HepG2 (cell line): ENCODE measurements at places on chromosomes 7 and 10. TPM values are rescaled to one million over a fixed set of nuclear protein-coding genes. Genes with fewer than 3 reads are reported as not detected.

DNA sequence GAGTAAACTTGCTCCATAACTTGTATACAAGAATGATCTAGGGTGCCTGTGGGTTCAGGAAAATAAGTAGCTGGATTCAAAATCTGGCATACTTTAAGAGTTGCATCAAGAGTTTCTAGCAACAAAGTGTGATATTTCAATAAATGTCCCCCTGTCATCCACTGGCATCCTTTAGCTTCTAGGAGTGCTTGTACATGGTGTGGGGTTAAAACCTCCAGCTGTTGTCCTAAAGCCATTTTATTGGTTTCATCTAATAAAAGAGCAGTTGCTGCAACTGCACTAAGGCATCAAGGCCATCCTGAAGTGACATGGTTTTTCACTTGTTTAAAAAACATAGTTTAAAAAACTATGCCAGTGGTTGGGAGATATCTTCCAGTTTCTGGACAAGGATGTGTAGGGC, 148.4 kb downstream of the INHBA start:
- no peak for DNase-seq

- DNase-seq = no peak
These were observed 229.5 kb downstream of the GATA3 start for GRCh38 chr10:8283986-8284385.

TACC2 gene
- total RNA-seq = 11.8 and 16.1 TPM in 2 replicates

SH2D4B gene
- not detected in 2 replicates for total RNA-seq

PRSS37 gene
- not detected in 2 replicates for total RNA-seq

- DNase-seq = no peak
These were observed 62.7 kb downstream of the SUGCT start for GRCh38 chr7:40197527-40197926.

GRCh38 chr7:20785157-20786048, 1.3 kb downstream of the SP8 start:
- DNase-seq = no peak

DNA sequence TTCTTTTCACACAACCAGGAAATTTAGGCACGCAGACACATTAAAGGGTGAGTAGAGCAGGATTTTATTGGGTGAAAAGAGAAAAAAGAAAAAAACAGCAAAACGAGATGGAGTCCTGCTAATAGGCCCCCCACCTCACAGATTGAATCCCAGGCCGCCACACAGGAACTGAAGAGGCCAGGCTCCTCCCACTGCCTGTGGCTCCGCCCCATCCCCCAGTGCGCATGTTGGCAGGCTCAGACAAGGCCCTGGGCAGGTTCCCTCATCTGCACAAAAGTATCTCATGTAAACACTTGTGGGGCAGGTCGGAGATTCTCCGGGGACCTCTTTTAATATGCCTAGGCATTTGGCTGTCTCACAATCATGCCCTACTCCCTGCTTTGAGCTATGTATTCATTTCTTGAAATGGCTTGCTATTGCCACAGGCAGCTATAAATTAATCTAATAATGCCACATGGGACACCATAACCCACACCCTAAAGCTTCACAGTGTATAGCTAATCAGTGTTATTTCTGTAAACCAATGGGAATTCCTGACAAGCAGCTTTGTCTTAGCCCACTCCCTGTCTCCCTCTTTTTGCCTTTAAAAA, 76.2 kb upstream of the KIF5B start:
- DNase-seq = no peak

LIPM gene
- not detected in 2 replicates for total RNA-seq

DNA sequence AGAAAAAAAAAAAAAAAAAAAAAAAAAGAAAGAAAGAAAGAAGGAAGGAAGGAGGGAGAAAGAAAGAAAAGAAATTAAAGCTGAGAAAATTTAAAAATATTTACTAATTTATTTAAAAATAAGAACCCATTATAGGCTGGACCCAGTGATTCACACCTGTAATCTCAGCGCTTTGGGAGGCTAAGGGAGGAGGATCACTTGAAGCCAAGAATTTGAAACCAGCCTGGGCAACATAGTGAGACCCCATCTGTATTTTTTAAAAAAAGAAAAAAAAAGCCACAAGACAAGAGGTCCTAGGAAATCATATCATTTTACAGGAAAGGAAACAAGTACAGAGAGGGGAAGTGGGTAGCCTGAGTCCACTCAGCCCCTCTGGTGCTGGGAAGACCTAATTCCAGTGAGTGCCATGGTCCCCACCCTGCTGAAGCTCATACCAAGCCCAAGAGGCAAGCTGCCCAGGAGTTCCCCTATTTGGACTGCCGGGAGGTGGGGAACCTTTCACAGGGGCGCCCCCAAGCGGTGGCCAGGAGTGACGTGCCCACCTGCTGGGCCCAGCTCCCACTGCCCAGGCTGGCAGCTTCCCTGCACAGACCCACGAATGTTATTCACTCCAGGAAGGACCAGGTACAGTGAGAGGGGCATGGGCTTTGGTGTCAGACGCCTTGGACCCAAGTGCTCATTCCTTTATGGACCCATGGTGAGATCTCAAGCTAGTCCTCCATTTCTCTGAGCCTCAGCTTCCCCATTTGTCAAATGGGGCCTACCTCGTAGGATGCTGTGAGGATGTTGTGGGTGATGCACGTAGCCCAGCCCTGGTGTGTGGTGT, 133.6 kb downstream of the ZMIZ1 start:
- peak; percentile 31 for DNase-seq

CFTR gene
- not detected in 2 replicates for total RNA-seq

BICC1 gene
- total RNA-seq = 0.15 and 0.18 TPM in 2 replicates

RSPH10B gene
- total RNA-seq = not detected in 2 replicates

DNA sequence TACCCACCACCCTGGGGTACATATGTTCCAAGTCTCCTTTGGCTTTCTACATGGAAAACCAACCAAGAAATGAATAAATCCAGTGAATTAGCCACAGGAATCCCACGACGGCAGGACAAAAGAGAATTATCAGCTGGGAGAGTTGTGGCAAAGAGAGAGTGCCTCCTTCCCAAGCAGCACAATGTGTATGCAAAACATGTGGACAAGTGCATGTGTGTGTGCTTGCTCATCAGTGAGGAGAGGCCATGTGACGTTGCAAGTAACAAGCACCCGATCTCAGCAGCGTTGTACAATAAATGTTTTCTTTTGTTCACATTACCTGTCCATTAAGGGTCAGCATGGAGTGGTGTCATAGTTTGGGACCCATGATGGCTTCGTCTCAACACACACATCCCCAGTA, 50.0 kb upstream of the EMX2 start:
- DNase-seq = no peak

GRCh38 chr7:64498270-64498669, 64.6 kb downstream of the ZNF680 start:
- DNase-seq = no peak

GRCh38 chr7:120684463-120684862, 173.5 kb downstream of the TSPAN12 start:
- no peak for DNase-seq

TMEM209 gene
- total RNA-seq = 8.8 and 14.5 TPM in 2 replicates

DNA sequence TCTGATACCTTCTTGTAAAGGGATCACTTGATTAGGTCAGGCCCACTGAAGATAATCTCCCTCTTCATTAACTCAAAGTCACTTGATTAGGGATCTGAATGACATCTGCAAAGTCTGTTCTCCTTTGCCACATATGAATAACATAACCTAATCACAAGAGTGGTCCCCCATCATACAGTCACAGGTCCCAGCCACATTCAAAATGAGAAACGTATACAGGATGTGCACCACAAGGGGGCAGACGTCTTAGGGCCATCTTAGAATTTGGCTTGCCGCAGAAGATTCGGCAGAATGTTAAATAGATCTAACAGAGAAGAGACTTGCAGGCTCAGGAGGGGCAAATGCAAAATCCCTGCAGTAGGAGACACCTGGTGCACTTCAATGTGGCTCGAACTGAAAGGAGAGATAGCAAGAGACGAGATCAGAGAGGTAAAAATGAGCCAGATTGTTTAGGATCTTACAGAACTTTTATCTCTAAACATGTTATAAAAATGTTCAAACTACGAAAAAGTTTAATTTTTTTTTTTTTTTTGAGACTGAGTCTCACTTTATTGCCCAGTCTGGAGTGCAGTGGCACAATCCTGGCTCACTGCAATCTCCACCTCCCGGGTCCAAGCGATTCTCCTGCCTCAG, 10.4 kb upstream of the SMC3 start:
- peak; percentile 24 for DNase-seq

DNA sequence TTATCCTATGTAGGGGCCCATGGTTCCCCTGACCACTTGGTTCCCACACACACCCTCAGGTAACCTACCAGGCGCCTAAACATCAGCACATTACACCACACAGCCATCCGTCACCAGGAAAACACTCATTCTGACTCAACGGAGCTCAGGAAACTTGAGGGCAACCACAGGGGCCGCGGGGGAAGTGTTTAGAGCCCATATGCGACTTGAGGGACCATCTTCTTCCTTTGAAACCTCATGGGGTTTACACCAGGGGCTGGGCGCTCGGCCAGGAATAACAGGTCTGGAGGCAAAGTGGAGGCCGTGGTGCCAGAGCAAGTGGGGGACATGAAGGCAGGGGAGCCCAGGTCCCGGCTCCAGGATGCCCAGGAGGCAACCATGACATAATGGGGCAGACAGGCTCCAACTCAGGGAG, 1.5 kb downstream of the STX1A start:
- no peak for DNase-seq

DNA sequence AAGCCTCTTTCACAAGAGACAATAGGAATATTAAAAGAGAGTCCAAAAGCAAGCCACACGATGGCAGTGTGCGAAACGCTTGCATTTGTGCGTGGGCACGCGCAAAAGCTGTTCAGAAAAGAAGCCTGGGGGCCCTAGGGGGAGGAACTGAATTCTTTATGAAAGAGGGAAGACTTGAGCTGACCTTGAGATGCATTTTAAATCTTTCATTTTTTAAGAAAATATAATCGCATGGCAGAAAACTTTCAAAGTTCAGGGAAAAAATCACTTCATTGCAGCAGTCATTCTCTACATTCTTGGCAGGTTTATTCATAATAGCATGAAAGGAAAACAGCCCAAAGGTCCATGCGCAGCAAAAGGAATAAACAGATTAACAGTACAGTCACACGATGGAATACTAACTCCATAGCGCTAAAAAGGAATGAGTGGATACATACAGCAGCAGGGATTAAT, 206.5 kb upstream of the PRKCQ start:
- DNase-seq = no peak

- no peak for DNase-seq
These were observed 232.0 kb downstream of the SH2D4B start for GRCh38 chr10:80769700-80770160.

DNA sequence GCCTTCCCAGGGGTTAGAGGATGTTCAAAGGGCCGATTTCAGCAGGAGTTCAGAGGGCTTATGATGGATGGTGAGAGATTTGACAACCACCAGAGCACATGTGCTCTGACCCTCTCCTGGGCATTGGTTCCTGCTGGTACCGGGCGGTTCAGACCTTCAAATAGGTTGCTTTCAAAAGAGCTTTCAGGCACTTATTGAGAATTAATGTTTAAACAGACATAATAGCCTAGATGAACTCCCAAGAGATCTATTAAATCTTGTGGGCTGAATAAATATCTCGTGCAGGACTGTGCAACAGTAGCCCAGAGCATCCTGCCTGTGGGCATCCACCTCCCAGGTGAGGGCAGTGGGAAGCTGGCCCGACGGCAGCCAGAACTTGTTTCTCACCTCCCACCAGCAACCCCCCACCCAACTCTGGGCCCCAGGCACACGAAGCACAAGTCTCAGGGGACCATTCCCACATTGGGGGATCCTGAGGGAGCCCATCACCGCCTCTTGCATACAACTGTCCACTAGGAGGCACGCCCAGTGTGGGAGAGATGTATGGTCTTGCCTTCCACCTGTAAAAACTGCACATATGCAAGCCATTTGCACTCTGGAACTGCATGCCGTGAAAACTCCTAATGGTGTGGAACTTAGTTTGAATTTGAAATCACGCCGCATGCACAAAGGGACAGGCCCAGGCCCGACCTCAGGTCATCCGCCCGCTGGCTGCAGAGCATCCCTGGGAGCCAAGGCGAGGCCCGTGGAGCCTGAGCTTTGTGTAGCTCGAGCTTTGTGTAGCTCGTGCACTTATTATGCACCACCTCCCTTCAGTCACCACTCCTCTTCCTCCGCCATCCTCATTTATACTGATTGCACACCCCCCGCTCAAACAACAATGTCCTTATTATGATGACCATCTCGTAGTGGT, 147.8 kb downstream of the ADCY1 start:
- DNase-seq = no peak

GRCh38 chr10:101091546-101092290, 29.9 kb downstream of the KAZALD1 start:
- no peak for DNase-seq

DNA sequence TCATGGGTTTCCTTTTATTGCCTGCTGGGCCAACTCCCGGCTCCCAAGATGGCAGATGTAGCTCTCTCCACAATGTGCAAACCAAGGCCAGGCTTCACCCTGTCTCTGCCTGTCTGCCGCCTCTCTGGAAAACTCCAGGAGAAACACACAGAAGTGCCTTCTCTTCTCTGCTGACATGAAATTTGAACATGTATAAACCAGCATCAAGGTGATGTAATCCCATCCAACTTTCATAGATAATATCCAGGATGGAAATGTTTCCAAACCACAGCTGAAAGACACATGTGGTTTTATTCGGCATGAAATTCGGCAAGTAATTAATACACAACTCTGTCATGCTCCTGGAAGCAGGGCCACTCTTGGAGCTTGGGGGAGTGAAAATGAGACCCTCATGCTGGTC, 297.2 kb downstream of the C7orf25 start:
- no peak for DNase-seq

GRCh38 chr7:24657980-24658379, 84.7 kb downstream of the PALS2 start:
- no peak for DNase-seq

- no peak for DNase-seq
These were observed 45.5 kb upstream of the DDC start for GRCh38 chr7:50610521-50611277.

DNA sequence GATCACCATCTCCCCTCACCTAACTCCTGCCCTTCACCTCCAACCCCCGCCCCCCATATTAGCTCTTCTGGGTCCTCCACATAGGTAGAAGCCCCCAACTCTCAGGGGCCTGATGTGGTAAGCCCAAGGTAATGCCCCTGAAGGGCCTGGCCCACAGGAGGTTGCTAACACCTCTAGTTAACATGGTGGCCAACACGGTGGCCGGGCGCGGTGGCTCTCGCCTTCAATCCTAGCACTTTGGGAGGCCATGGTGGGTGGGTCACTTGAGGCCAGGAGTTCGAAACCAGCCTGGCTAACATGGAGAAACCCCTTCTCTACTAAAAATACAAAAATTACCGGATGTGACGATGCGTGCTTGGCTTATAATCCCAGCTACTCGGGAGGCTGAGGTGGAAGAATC, 954 bp upstream of the MLXIPL start:
- no peak for DNase-seq

OR2A42 gene
- total RNA-seq = not detected in 2 replicates

GBX1 gene
- not detected in 2 replicates for total RNA-seq

CYP3A4 gene
- 0.11 and 0.35 TPM in 2 replicates for total RNA-seq

BUD31 gene
- total RNA-seq = 79.1 and 101 TPM in 2 replicates

GRCh38 chr10:43689618-43689954, 40.9 kb upstream of the ZNF32 start:
- no peak for DNase-seq

DNA sequence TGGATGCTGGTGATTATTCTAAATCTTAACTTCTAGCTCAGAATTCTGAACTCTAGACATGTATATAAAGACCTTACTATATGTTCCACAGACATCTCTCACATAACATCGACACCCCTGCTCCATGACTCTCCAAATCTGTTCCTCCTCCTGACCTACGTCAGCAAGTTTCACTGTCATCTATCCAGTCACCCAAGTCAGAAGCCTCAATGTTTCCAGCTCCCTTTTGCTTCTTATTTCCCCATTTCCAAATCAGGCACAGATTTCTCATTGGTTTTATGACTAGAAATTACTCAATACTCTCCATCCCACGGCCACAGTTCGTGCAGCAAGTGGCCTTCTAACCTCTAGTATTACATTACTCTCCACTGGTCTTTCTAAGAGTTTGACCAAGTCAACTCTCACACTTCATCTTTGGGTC, 28.5 kb downstream of the EPC1 start:
- DNase-seq = no peak
